ENCODE measurements at places on chromosomes 5 and 9.

DNA sequence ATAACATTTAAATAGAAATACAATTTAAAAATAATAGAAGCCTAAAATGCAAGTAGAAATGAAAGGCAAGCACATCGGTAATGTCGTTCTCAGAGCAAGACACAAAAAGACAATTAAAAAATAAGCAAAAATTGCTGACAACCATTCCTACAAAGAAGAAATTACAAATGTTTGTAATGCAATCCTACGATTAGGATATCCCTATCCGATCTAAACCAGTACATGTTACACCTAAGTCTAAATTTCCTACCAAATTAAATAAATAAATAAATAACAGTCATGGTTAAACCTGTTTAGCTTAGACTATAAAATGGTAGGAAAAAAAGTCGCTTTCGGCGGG, 90.0 kb downstream of the ANXA2R start:
- DNase-seq = no peak

DNA sequence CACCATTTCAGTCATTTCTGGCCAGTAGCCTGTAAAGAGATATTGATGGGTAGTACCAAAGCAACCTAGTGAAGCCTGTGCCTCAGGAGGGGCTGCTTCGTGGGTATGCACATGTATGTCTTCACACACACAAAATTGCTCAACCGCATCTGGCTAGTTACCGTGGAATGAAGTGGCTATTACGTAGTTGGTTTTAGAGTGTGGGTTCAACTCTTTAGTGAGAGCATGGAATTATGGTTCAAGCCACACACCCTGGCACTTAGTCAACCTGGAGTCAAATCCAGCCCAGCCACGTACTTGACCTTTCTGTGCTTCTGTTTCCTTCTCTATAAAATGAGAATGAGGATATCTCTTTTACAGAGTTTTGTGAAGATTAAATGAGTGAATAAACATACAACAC, 174.9 kb downstream of the TTC39B start:
- no peak for DNase-seq

- no peak for DNase-seq
Observed at GRCh38 chr5:911601-912000, 18.9 kb downstream of the TRIP13 start.

- no peak for DNase-seq
Observed at GRCh38 chr9:104758974-104759373, 5.0 kb upstream of the NIPSNAP3B start.

GRCh38 chr9:14213504-14213903, 100.4 kb downstream of the NFIB start:
- DNase-seq = no peak

GRCh38 chr9:79384501-79384900, 187.3 kb upstream of the TLE4 start:
- no peak for DNase-seq

DNA sequence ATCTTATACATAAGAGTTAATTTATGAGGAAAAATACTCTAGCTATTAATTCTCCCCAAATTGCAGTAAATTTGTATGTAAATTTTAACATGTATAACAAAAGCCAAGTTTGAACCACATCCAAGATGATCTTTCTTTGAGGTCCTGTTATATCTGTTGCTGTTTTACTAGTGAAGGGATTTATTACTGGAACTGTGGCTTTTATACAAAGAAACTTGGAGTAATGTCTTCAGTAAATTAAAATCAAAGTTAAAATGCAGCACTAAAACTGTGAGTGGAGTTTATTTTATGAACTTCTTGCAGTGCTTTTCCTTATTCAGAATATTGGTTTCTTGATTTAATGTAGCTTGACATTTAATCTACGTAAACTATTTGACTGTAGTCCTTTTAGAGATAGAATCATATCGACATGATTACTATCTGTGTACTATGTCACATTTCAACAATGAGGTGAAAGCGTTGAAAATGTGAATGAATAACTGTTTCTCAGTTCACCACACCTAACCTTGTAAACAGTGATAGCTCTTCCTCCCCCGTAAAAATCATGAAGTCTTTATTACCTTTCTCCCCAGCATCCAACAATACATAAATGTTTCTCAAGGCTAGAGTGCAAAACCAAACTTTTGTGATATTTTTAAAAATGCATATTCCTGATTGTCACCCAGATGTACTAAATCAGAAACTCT, 53.2 kb upstream of the ISOC1 start:
- no peak for DNase-seq

DNA sequence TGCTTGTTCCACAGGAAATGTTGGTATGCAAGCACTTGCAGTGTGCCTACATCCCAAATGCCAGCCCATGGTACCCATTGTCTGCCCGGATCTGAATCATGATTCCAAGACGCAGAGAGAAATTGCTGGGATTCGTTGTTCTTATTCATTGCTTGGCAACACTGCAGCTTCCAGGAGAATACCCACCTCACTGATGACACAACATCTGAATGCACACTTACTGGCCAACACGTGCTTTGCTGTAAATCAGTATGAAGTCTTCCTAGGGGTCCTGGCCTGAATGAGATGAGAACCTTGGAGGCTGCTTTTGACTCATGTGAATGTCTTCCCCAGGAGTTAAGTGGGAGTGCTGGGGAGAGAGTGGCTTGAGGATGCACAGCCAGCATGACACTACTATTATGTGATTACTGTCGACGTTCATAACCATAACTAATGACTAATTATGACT, 11.6 kb downstream of the SRD5A1 start:
- no peak for DNase-seq

- DNase-seq = peak; percentile 94
Observed at GRCh38 chr9:93682155-93682968, 106.0 kb downstream of the PHF2 start.

- DNase-seq = no peak
Observed at GRCh38 chr5:139226131-139226530, 28.0 kb upstream of the SIL1 start.

DNA sequence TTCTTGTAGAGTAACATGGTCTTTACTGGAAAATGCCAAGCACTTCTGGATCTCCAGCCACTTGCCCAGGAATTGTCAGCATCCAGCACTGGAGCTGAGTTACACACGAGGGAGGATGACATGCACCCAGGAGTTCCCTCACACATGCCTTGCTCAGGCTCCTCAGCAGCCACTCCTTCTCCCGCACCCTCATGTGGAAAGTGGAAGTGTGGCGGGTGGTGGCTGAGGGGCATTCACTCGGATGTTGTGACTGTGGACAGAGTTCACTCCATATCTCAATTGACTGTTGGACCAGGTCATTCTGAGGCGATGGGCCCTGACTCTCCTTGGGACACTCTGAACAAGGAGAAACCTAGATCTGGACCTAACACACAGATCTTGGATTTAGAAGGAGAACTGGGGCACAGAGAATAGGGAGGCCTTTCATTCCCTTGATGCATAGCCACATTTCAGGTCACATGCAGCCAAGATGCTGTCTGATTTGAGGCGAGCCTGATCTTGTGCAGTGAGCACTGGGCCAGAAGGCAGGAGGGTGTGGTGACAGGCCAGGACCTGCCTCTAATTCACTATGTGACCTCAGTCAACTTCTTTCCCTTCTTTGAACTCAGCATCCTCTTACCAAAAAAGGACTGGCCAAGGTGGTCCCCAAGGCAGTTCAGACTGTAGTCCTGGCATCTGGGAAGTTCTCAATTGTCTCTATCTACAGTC, 62.1 kb downstream of the CYSTM1 start:
- DNase-seq = no peak

GRCh38 chr5:17218353-17219005, 1.0 kb downstream of the BASP1 start:
- peak; percentile 31 for DNase-seq

- no peak for DNase-seq
Observed at GRCh38 chr5:132180134-132180745, 47.4 kb downstream of the P4HA2 start.

DNA sequence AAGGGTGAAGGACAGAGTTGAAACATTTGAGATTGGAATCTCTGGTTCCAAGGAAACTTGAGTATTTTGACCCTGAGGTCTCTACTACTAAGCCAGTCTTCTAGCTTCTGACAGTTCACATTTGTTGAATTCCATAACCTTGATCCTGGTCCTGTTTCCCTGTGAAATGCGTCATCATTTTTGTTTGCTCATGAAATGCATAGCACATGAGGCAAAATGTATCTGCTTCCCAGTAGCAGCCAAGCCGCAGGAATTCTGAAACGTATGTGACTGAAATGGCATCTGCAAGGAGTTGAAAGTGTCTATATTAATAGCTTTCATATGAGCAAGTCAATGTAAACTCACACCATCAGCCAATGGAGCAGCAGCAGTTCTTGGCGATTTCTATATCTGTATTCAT, 307.9 kb downstream of the CSNK1G3 start:
- no peak for DNase-seq

DNA sequence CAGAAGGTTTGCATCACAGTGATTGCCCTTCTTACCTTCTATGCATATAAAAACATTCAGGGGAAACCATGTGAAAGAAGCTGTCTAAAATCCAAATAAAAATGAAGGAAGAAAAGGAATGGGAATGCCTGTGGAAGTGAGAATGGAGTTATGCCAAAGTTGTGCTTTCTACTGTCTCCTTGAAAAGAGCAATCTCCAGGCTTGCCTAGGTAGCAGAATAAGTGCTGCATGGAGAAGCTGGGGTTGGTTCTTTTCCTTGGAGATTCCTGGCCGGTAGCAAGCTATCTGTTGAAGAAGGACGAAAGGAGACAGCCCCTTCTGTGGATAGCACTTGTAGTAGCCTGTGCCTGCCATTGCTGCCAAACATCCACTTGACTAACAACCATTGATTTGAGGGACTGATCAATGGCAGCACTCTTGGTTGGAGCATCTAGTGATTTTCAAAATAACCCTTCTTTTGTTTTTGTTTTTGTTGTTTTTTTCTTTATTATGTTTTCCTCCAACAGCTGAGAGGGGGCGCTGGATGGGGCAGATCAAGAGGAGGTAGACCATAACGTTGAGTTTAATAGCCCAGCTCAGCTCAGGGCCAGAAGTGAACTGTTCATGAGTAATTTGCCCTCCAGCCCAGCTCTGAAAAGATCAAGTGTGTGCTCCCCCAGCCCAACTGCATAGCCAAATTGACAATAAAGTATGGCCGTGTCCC, 1.6 kb downstream of the PLCXD3 start:
- DNase-seq = no peak

DNA sequence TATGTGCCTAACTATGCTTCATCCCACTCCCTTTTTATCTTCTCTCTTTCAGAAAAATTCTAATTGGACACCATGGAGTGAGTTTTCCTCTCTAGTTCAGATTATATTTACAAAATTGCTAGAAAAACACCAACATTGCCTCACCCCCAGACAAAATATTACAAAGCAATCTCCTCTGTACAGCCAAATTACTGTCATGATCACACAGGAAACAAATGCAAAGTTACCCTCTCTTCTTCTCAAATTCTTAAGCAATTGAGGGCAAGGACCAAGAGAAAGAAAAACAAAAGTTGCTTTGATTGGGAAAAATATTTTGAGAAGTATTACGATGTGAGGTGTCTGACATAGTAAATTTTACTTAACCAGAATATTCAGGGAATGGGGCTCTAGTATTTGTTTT, 30.8 kb upstream of the ABCA1 start:
- no peak for DNase-seq

- no peak for DNase-seq
Observed at GRCh38 chr5:115335301-115335700, 38.8 kb upstream of the CCDC112 start.

GRCh38 chr9:92522983-92523970, 12.5 kb downstream of the ECM2 start:
- no peak for DNase-seq

GRCh38 chr5:55236800-55237199, 3.4 kb upstream of the CCNO start:
- DNase-seq = no peak

- DNase-seq = no peak
Observed at GRCh38 chr5:129460672-129460935, 506 bp downstream of the ADAMTS19 start.

- DNase-seq = no peak
Observed at GRCh38 chr9:107131108-107131799, 151.8 kb upstream of the RAD23B start.

DNA sequence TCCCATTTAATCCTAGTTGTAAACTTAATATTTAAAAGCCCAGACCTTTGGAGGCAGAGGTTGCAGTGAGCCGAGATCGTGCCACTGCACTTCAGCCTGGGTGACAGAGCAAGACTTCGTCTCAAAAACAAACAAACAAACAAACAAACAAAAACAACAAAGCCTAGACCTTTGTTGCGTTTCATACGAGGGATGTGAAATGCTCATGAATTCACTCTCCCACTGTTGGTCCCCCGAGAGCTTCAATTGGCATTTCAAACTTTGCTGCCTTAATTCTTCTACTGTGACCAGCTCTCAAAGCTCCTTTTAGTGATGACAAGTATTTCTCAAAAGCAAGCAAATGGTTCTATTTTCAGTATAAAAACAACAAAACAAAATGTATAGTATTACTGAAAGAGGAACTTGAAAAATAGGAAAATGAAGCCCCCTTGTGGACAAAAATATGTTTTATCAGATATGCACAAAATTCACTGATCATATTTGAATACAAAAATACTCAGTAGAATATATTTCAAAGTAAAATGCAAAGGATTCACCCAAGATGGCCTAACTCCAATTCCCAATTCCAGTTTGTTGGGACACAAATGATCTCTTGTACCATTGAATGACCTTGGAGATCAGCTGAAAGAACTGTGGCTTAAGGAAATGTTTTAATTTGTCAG, 140.4 kb downstream of the ESM1 start:
- no peak for DNase-seq

DNA sequence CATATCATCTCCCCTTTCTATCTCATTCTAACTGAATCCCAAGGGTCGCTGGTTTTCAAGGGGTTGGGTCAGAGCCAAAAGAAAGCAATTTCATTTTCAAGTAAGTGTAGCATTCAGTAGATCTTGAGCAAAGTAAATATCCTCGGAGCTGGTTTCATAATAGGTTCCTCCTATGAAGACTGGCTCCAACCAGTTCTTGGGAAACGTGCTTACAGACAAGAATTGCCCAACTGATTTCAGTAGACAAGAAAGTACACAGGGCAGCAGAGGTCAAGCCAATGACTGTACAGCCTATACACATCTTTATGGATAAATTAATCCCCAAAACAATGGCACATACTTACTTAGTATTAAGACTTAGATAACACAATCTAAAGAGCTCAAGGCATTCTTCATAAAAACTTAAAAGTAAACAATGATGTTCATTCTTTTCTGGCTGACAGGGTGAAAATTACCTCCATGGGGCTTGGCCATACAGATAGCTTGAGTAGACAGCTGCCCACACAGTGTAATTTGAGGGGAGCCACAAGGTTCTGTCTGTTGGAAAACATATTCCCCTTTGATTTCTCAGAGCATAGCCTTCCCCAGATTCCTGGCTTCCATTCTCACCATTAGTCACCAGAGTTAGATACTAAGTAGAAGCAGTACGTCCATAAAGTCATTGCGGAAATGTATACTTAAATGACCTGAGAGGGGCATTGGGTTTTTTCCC, 163.9 kb downstream of the ARRDC3 start:
- no peak for DNase-seq

DNA sequence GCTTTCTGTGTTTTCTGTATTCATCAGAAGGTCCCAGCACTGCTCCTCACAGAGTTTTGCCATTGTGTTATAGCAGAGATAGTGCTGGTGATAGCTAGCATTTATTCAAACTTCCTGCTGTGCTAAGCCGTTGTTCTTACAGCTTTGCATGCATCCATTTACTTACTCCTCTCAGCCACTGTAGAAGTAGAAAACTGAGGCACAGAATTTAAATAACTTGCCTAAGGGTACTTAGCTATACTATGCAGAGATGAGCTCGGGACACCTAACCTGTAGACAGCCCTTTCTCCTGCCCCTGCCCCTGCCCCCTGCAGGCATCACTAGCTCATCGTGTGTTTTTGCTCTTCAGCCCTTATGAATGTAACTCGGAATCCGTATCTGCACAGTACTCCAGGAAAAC, 227.6 kb downstream of the SAXO1 start:
- no peak for DNase-seq

- DNase-seq = no peak
Observed at GRCh38 chr5:134550271-134551214, 25.1 kb downstream of the JADE2 start.
